Activated naive CD8-positive, alpha-beta T cell treated with anti-CD3 and anti-CD28 coated beads, Interleukin-2, amount 50 U/mL, for 16 hours (primary cell): ENCODE measurements at places on chromosomes 12 and 14.
A peak's percentile ranks its signal among the peaks of the same experiment; 100 is the strongest.

DNA sequence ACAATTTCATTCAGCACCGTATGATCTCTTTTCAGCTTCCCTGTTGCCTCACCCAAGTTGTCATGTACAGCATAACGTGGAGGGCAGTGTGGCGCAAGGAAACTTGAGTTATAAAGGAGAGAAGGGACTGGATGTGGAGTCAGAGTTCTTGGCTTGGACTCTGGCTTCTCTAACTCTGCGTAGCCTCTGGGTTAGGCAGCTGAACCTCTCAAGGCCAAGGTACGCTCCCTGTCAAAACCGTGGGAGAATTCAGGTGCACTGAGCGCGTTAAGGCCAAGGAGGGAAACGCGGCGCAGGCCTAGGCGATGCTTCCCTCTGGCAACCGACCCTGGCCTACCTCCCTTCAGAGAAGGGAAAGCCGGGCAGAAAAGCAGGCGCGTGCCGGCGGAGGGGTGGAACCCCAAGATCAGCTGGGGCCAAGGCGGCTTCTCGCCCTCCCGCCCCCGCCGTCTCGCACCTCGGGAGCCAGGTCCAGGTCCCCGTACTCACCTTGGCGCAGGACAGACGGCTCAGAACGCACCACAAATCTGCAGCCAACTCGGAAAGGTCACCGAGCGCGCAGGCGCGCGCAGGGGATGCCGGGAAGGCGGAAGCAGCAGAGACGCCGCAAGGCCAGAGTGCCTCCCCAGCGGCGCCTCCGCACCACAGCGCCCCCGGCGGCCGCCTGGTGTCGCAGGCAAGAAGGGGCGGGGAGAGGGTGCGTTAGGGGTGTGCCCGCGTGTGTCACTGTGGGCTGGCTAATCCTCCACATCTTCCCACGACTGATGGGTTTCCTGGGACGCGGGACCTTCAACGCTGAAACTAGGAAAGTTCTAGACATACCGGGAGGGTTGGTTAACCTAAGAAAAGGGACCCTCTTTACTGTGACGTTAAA is 7.0 kb upstream of the TDRD9 start:
- DNase-seq, result peak; percentile 92

- DNase-seq, result no peak
Observed at GRCh38 chr12:129190827-129191226, 337.5 kb downstream of the GLT1D1 start.

GRCh38 chr14:67532998-67533753 is at the start of gene PLEKHH1:
Gene PLEKHH1, plus strand, starts transcription at chr14:67533290. Its CDS starts 8,578 bp downstream, at chr14:67541868.
- no peak for DNase-seq

- no peak for DNase-seq
Observed at GRCh38 chr12:116516657-116517056, 42.5 kb upstream of the MAP1LC3B2 start.

- DNase-seq, result no peak
Observed at GRCh38 chr14:50688875-50689274, 20.8 kb upstream of the SAV1 start.

DNA sequence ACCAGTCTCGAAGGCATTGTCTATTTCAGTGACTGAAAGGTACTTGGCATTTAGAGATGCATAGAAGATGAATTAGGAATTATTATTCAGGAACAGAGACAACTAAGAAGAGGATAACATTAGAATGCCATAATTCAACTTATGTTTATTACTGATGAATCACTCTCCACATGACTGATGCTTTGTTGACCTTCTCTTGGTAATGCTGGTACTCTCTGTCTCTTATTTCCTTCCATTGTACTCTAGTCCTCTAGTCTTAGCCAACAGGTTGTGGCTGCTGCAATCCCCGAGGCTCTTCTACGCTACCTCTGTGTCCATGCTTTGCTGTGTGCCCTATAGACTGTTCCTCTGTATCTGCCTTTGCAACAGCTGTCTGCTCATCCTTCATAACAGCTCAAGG is 652.9 kb downstream of the NRXN3 start:
- no peak for DNase-seq

- DNase-seq, result no peak
Observed at GRCh38 chr14:51726166-51726899, 74.6 kb downstream of the FRMD6 start.

DNA sequence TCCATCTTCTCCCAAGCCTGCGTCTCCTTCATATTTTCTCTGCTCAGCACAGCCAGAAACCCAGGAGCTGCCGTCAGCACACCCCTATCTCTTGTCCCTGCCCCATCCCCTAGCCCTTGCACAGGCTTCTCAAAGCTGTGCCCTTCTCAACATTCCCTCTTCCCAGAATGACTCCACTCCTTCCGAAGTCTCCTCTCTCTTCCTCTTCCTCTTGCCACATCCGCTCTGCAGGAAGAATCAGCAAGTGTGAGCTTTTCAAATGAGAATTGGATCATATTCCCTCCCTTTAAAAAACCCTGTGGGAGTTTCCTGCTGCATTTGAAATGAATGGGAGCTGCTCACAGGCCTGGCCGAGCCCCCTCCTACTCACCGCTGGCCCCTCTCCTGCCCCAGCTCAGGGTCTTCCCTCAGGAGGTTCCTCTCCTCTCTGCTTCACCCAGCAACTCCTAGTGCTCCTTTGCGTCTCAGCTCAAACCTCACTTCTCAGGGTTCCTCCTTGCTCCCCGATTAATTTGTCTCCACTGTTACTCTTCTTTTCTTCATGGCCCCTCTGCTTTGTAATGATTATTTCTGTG is 528.5 kb upstream of the CCDC196 start:
- no peak for DNase-seq

GRCh38 chr14:77760381-77761204 is at the start of gene SNW1:
Gene SNW1, minus strand, starts transcription at chr14:77761156. Its CDS starts 29 bp downstream, at chr14:77761127.
- DNase-seq, result peak; percentile 80

DNA sequence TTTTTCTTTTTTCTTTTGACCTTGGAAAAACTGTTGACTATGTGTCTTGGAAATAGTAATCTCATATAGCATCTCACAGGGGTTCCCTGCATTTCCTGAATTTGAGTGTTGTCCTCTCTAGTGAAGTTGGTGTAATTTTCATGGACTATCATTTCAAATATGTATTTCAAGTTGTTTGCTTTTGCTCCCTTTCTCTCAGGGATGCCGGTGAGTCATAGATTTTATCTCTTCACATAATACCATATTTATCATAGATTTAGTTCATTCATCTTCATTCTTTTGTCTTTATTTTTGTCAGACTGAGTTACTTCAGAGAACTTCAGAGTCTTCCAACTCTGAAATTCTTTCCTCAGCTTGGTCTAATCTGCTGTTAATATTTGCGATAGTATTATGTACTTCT is 1320.6 kb downstream of the LRFN5 start:
- no peak for DNase-seq

DNA sequence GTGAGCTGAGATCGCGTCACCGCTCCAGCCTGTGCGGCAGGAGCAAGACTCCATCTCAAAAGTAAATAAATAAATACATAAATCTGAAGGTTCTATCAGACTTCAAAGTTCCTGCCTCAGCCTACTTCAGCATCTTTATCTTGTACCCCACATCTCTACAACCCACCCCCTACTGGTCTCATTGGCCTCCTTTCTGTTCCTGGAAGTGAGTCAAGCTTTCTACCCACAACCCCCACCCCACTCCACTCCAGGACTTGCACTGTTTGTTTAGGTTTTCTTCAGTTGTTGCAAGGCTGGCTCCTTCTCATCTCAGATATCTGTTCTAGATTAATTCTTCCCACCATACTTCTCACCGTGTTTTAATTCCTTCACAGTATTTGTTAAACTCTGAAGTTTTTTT is 714 bp upstream of the PSMC6 start:
- DNase-seq, result no peak

DNA sequence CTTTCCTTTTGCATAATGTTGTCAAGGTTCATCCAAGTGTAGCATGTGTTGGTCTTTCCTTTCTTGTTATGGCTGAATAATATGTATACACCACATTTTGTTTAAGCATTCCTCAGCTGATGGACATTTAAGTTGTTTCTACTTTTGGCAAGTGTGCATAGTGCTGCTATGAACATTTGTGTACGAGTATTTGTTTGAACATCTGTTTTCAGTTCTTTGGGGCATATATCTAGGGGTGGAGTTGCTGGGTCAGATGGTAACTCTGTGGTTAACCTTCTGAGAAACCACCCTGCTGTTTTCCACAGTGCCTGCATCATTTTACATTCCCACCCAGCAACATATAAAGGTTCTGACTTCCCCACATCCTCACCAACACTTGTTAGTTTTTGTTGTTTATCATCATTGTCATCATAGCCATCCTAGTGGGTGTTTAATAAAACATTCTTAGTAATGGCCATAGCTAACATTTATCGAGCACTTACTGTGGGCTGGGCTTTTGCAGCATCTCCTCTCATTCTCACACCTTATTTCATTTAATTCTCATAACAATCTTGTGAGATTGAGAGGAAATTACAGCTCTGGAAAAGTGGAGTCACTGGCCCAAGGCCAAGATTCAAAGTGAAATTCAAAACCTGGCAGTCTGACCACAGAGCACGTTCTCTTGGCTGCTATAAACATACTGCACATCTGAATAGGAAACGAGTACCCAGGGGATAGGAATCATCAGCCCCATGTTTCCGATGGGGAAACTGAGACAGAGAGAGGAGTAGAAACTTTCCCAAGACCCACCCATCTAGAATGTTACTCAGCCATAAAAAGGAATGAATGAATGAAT is 193.6 kb downstream of the KSR2 start:
- DNase-seq, result no peak

DNA sequence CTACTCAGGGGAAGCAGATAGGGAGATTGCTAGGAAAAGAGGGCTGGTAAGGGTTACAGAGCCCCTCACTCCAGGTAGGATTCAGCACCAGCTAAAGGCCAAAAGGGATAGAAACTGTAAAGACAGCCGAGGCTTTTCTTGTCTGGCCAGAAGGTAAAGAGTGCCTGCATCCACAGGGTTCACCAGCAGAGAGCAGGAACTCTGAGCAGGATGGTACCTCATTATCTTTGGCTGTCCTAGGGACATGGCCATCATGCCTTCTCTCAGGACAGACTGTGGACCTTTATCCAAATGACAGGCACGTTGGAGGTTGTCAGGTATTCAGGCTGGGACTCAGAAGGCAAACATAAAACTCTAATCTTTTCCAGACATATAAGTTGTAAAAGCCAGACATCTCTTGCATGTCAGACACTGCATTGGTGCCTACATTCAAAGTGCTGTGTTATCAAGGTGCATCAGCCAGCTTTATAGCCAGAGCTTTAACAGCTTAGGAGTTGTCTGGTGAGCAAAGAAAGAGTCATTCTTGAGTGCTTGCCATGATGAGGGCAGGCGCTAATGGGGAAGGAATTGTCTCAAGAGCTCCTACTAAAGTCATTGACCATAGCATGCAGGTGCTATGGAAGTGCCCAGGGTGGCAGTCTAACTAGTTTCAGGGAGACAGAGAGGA is 89.5 kb downstream of the PELI2 start:
- no peak for DNase-seq

DNA sequence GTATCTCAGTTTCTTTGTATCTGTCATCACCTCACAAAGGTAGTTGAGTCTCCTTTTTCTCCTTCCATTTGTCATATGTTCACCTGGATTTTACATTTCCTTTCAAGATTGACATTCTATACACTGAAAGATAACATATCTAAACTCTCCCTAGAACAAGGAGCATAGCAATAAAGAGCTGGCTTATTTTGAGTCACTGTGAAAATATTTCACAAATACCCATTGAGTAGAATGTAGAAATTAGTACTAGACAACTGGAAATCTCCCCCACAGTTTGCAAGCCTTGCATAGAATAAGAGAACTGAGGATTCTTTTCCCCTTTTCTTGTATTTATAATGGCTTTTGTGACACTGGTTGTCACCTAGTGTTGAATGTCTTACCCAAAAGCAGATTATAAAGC is 111.2 kb downstream of the KICS2 start:
- DNase-seq, result no peak

GRCh38 chr12:121958541-121959240 is 40.3 kb downstream of the CFAP251 start:
- no peak for DNase-seq

DNA sequence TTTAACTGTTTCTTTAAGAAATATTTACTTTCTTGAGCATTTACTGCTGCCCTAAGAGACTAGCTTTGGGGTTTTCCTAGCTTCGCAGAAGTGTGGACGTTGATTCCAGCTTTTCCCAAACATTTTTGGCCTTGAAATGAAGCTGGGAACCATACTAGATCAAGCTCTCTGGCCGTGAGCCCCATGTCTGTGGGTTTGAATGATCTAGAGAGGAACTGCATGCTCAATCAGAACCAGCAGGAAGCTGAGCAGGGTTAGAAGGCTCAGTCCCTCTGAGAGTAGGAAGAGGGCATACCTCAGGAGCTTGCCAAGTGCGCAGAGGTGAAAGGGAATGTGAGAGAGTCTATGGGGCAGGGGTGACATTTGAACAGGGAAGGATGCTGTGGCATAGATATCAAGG is 292.1 kb downstream of the CACNA1C start:
- no peak for DNase-seq

GRCh38 chr12:19451196-19451595 is 11.9 kb downstream of the AEBP2 start:
- DNase-seq, result no peak

GRCh38 chr12:43754015-43754414 is 4.6 kb downstream of the PUS7L start:
- DNase-seq, result no peak

DNA sequence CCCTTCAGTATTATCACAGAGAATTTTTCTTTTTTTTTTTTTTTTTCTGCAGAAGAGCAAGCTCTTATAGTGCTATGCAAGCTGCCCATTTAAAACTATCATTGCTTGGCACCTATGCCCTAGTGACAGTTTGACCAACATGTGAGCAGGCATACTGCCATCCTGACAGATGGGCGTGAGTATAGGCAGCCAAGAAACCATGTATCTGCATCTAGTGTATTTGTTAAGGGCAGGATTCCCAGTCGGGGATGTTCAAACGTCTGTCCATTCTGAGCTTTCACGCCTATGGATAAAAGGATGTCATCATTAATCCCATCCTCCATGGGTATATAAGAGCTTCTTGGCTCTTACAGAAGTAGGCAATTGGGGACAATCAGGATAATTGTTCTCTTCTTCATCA is 8.8 kb downstream of the VRK1 start:
- no peak for DNase-seq

DNA sequence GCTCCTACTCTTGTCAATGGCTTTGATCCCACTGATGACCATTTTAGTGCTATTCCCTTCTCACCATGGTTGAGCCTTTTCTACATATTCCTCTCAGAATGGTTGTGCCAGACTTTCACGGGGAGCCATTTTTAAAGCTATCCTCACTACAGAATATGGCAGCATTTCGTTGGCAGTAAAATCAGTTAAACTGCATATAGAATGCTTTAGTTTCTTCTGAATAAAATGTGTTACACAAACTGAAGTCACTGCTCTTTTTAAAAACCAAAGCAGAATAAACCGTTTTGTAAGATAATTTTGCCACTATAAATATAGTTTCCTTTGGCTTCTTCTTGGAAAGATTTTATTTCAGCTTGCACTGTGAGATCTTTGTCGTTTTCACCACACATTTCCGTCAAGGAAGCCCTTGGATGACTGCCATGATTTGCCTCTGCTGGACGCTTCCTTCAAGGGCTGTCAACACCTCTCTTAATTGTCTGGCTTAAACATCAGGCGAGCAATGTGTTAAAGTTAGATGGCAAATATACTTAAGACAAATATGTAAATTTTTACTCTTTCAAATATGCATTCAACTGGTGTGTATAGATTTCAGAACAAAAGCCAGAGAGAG is 624.2 kb downstream of the DIO2 start:
- no peak for DNase-seq

- DNase-seq, result no peak
Observed at GRCh38 chr14:32786886-32787285, 151.8 kb upstream of the NPAS3 start.
